ENCODE measurements at places on chromosomes 11 and 22.

GRCh38 chr22:45552580-45553350, 50.1 kb downstream of the FBLN1 start:
- no peak for DNase-seq

DNA sequence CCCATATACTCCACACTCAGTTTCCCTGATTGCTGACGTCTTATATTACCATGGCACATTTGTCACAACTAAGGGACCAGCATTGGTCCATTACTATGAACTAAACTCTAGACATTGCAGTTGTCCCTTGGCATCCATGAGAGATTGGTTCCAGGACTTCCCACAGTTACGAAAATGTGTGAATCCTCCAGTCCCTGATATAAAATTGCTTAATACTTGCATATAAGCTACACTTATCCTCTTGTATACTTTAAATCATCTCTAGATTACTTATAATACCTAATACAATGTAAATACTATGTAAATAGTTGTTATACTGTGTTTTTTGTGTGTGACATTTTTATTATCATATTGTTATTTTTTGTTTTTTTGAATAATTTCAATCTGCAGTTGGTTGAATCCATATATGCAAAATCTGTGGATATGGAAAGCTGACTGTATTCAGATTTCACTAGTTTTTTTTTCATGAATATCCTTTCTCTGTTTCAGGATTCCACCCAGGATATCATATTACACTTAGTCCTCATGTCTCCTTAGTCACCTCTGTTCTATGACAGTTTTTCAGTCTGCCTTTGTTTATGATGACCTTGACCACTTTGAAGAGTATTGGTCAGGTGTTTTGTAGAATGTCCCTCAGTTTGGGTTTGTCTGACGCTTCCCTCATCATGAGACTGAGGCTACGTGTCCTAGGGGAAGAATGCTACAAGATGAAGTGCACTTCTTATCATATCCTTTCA, 55.3 kb downstream of the INSC start:
- DNase-seq: peak; percentile 2

DNA sequence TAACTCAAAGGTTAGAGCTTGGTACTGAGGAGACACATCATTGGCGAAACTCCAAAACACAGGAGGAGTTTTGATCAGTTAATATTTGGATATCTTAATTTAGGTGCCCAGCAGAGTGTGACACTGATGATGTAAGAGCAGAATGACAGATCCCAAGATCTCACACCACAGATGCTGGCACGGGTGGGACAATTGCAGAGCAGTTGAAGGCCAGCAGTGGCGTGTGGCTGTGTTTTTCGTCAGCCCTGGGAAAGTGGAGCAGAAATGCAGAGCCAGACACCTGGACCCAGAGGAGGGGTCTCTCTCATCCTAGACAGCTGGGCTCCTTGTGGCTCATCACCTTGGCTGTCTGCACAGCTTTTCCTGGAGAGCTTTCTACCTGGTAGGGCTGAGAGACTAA, 59.7 kb upstream of the CTTN start:
- no peak for DNase-seq

DNA sequence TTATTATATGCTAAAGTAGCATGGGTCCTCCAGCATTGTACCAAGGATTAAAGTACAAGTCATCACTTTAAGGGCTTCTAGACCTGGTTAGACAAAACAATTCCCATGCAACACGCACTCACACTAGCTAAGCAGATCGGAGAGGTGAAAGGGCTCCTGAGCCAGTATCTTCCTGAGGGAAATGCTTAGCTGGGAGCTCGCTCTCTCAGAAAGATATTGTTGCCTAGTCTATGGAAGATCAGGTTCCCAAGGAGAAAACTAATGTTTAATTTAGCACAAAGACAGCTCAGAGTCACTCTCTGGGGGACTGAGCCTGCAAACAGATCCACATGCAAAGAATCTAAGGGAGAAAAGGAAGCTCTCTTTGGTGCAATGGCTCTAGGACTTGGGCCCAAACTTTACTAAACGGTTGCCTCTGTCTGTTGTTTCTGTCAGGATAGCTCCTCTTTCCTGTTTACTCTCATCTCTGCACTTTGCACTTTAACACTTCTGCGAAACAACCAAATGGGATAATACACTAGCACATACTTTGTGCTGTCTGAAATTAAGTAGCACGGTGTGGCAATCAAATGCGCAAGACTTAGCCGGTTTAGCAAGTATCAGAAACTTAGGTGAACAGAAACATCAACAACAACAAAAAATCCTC, 10.7 kb downstream of the MAML2 start:
- DNase-seq: no peak

DNA sequence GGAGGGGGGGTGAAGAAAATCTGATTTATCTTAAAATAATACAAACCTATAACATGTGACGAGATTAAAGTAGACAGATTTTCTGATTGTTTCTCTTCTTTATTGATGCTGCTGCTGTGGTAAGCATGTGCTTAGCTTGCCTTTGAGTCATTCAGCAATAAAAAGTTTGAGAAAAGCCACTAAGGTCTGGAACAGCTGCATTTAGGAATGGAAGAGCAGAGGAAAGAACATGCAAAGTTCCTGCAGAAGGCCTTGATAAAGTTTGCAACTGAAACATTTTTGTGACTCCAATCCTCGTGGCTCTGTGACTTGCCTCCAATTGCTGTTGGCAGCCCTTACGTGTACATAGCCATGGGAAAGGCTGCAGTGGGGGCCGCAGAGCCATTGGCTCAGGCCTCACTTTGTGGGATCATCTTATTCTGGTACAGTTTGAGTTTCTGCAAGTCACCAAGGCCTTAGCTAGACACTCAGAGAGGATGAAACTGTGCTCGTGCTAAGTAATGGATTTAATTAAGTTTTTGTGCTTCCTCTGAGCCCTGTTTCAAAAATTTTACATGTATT, 370.2 kb downstream of the AASDHPPT start:
- DNase-seq: no peak

GRCh38 chr11:18731441-18731840, 5.5 kb upstream of the IGSF22 start:
- no peak for DNase-seq

GRCh38 chr22:44244265-44244822, 63.6 kb downstream of the PARVG start:
- DNase-seq: no peak

- no peak for DNase-seq
These were observed 43.1 kb upstream of the NAV2 start for GRCh38 chr11:19669511-19669910.

- no peak for DNase-seq
These were observed 7.9 kb downstream of the MUC5B start for GRCh38 chr11:1230456-1231395.

DNA sequence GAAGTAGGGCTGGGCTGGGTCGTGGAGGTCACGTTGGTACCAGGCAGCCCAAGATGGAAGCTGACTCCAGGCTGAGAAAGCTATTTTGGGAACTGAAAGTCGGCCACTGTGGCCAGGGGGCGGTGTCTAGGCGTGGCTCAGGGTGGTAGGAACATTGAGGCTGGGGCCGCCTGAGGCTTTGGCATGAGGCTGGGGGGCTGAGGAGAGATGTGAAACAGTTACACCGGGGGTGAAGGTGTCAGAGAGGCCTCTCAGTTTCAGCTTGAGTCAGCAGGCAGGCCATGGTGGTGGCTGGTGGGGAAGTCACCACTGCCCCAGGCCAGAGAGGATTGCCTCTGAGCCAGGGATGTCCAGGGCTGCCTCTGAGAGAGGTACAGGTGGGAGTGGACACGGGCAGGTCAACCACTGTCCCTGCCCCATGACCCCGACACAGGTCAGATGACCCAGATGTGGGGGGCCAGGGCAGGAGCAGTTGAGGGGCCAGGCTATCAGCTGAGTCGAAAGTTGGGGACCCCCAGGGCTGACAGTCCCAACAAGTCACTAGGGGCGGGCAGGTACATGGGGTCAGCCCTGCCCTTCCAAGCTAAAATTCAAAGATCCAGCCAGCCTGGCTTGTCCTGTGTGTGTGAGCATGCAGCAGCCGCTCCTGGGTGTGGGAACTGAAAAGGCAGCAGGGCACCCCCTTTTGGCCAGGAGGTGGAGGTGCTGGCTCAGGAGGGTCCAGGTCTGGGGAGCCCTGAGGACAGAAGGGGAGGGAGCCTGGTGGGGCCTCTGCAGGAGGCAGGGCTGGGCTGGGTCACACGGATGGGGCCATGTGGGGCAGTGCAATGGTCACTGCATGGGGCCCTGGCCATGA, 7.2 kb downstream of the KCNK7 start:
- DNase-seq: peak; percentile 44

DNA sequence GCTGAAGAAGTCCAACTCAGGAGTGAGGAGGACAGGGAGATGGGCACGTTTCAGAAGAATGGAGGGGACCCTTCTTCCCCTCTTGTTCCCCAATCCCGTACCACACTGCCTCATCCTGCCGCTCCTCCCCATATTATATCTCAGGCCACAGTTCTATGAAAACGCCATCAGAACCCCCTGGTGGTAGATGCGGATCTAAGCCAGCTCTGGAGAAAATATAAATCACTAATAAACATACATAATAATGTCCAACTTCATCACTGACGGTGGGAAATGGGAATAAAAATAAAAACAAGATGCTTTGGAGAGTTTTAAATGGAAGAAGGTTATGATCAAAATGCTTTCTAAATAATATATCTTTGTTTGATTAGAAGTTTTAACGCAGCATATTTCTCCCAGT, 400.3 kb downstream of the CADM1 start:
- no peak for DNase-seq

DNA sequence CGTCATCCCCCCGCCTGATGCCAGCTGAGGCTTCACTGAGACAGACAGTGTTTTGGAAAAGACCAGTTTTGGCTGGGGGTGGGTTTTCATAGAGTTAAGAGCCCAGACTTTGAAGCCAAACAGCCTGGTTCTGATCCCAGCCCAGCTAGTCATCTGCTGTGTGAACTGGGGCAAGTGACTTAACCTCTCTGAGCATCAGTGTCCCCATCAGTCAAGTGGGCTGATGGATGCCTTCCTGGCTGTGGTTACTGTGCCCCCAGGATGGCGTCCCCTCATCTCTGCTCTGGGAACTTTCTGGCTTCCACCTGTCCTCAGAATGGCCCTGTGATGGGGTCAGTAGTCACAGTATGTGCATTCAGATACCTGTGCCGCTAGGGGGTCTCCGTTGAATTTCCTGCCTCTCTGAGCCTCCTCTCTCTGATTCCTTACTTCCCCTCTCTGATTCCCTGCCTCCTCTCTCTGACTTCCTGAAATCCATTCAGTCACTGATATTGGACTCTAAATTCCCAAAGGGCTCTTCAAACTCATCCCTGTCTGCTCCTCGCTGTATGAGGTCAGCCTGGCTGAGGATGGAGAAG, 2.4 kb downstream of the RASD2 start:
- DNase-seq: no peak

- DNase-seq: no peak
These were observed 16.7 kb upstream of the YPEL1 start for GRCh38 chr22:21752276-21752675.

DNA sequence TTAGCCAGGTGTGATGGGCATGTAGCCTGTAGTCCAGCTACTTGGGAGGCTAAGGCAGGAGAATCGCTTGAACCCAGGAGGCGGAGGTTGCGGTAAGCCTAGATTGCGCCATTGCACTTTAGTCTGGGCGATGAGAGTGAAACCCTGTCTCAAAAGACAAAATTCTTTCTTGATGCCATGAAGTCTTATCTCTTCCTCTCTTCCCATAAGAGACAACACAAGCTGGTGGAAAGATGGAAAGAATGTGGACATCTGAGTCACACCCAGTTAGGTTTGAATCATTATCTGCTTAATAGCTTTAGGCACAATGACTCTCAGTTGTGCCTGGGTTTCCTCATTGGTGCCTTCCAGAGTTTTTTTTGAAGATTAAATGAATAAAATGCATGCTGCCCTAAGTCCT, 35.3 kb downstream of the KREMEN1 start:
- no peak for DNase-seq

- DNase-seq: no peak
These were observed 3.2 kb upstream of the GAB2 start for GRCh38 chr11:78420796-78421209.

- DNase-seq: no peak
These were observed 31.1 kb downstream of the FADS3 start for GRCh38 chr11:61860054-61860903.

DNA sequence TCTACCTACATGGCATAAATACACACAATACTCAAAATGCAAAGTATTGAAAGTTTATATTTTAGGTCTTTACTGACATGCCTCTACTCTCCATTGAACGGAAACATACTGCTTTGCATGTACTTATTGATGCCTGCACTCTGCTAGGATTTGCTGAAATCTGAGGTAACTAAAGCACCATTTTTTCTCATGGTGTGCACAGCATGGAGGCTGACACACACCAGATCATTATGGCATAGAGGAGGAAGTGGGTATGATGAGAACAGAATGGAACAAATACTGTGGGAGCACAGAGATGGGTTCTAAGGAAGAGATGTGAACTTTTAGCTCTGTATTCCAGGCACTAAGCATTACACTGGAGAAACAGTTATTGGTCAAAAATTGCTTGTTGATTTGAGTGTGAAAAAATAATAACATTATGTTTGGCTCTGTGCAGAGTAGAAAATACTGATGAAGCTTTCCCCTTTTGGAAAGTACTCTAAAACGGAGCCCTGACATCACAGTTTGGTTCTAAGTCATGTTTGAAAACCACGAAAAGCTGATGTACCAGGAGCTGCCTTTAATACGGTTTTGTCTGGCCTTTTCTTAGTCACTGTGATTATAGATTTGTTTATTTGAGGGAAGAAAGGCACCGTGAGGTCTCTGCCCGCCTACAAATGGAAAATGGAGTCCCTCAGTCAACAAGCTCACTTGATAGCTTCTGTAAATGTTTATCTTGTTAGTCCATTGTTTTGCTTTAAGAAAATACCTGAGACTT, 5.6 kb downstream of the OR52R1 start:
- no peak for DNase-seq

- peak; percentile 25 for DNase-seq
These were observed 72.5 kb upstream of the ZBED5 start for GRCh38 chr11:10930224-10930971.

DNA sequence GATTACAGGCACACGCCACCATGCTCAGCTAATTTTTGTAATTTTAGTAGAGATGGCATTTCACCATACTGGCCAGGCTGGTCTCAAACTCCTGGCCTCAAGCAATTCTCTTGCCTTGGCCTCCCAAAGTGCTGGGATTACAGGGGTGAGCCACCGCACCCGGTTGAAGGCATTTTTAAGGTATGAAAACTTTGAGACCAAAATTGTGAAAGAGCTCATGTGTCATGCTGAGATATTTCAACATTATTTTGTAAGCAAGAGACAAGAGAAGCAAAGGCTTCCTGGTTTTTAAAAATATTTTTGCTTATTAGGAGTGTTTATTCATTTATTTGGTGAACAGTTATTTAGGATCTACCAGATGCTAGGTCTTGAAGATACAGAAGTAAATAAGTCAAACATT, 6.8 kb downstream of the NHERF4 start:
- no peak for DNase-seq
